ENCODE measurements at places on chromosomes 2 and 18.
A peak's percentile ranks its signal among the peaks of the same experiment; 100 is the strongest.

- no peak for DNase-seq
Measured at GRCh38 chr2:70733646-70734180, 34.3 kb downstream of the ADD2 start.

DNA sequence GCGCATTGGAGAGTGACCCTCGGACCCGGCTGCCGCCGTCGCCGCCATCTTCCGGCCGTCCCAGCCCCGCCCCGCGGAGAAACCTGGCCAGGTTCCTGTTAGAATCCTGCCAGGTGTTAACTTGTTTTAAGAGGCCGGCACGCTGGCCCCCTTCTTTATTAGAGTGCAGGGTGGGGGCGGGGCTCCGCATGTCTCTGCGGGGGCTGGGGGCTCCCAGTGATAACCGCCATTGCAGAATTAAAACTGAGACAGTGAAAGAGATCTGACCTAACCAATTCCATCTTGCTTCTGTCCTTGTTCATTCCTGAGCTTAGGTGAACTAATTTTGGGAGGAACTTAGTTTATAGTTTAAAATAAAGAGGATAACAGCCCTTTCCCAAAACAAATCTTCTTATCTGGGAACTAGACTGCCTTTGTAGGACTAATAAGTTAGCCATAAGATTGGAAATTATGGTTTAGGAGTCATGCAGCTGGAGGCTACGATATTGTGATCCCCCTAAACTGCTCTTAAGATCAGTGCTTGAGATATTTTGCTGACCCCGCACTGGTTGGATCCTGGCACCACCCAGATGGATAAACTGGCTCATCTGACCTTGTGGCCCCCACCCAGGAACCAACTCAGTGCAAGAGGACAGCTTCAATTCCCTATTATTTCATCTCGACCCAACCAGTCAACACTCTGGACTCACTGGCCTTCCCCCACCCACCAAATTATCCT is 543 bp upstream of the STARD7 start:
- no peak for DNase-seq

DNA sequence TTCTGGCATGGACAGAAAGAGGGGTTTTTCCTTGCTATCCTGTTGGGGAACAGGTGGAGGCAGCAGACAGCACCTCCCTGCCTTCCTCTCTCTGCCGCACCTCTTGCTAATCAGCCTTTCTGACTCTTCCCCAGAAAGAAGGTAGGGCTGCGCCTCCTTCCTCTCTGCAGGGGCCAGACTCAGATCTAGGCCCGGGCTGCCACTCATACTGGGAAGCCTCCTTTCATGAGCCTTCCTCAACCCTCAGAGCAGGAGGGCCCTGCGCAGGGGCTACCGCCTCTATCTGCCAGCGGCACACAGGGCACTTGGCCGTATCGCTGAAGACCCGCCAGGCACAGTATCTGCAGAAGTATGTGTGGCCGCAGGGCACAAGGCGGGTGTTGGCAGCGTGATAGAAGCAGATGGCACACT is 7.1 kb downstream of the NEURL3 start:
- DNase-seq = no peak

DNA sequence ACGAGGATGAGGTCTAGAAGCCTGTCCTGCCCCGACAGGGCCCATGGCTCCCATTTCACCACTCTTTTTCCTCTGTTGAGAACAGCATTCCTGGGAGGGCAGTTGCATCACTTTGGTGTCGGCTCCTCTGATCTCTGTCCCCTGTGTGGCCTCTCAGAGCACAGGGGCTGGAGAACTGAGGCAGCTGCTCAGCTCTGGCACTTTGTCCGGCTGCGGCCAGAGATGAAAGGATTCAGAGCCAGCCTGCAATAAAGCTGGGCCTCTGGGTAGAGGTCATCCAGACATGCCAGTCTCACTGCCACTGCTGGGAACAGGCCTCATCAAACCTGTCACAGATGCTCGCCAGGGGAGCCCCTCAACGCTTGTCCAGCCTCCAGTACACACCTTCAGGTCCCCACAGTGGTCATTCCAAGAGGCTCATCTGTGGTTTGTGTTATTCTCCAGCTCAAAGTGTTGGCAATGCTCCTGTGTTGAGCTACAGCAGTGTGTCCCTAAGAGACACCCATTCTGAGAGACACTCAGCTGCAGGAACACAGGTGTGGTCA is 13.1 kb upstream of the ROCK2 start:
- no peak for DNase-seq

DNA sequence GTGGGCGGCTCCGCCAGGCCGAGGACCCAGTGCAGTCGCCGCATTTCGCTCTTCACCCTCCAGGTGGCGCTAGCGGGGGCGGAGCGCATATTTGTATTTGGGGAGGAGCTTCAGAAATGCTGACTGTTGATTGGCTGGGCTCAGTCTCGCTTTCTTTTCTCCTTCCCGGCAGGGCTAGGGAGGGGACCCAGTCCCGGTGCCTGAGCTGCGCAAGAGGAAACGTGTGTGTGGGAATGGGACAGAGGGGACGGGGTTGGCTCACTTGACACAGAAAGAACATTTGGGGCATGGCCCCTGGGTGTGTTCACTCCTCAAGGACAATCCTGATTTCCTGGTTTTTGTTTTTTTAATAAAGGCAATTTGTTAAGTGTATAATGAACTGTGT is 20.3 kb upstream of the DNMT3A start:
- peak; percentile 88 for DNase-seq

GRCh38 chr2:6341588-6342129 is 524.0 kb downstream of the CMPK2 start:
- no peak for DNase-seq

- DNase-seq = no peak
Measured at GRCh38 chr2:69715964-69716363, 26.0 kb upstream of the ANXA4 start.

Measured in MM.1S (cell line).